ENCODE measurements at places on chromosomes 1 and 21. TPM values are rescaled to one million over a fixed set of nuclear protein-coding genes. Genes with fewer than 3 reads are reported as not detected.

DNA sequence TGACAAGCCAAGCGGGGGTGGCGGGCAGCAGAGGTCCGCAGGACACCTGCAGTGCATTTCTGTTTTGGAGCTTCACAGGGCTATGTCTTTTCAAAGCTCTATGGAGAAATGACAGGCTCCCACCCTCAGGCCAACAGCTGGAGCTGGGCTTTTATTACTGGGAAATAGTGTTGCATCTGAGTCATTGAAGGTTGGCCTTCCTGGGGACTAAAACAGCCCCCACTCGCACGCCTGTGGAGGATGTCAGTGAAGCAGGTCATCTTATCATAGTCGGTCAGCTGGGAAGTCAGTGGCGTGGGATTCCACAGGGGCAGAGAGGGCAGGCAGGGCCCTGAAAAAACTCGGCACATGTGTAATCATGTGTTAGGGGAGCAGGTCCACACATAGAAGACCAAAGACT, 55.3 kb downstream of the NTPCR start:
- no peaks in the 10 kb centered on the region for H3K36me3 ChIP-seq
- H3K4me3 ChIP-seq, result no peak overlapping the region
- H3K27me3 ChIP-seq, result no peaks in the 10 kb centered on the region
- no peaks in the 10 kb centered on the region for H3K4me1 ChIP-seq
- DNase-seq, result no peak

- H3K27me3 ChIP-seq, result no peaks in the 10 kb centered on the region
- no peak overlapping the region for H3K4me3 ChIP-seq
- H3K27ac ChIP-seq, result peak overlapping the region; percentile 19
- H3K4me1 ChIP-seq, result peaks cover 54% of the 10 kb centered on the region
These were observed 64.6 kb upstream of the WDR26 start for GRCh38 chr1:224499204-224499603.

DNA sequence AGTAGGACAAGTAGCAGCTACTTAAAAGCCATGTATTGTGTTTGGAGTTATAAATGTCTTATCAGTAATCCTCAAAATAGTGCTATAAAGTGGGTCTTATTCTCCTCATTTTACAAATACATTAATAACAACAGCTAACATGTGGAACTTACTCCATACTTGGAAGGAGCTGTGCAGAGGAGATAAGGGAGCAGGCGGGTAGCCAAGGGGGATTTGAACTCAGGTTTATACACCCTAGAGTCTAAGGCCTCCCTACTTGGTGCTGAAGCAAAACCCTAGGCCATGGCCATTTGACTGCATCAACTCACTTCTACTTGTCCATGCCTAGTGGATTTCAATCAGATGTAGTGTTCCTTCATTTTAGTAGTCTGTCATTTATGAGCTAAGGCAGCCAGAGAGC, 72.1 kb downstream of the LMO4 start:
- H3K36me3 ChIP-seq, result no peaks in the 10 kb centered on the region
- H3K27ac ChIP-seq, result no peak overlapping the region
- DNase-seq, result no peak

Gene LEFTY1
- total RNA-seq, result not detected

Gene ASCL5
- not detected for total RNA-seq

Gene TMEM52
- 5.9 TPM for total RNA-seq

Gene LCE3D
- total RNA-seq, result 57.5 TPM

Gene KRTAP12-2
- total RNA-seq, result not detected

- no peak overlapping the region for H3K27ac ChIP-seq
- H3K4me3 ChIP-seq, result no peak overlapping the region
- DNase-seq, result no peak
These were observed 16.4 kb upstream of the KCNK1 start for GRCh38 chr1:233597489-233597901.

DNA sequence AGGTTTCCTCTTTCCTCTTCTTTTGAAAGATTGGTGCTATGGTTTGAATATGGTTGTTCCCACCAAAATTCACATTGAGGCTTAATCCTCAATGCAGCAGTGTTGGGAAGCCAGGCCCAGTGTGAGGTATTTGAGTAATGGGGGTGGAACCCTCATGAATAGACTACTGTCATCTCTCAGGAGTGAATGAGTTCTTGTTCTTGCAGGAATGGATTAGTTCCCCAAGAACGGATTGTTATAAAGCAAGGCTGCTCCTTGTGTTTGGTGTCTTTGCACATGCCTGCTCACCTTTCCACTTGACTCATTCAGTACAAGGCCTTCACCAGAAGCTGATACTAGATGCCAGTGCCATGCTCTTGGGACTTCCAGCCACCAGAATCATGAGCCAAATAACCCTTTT, 223.2 kb downstream of the BACH1 start:
- no peaks in the 10 kb centered on the region for H3K27me3 ChIP-seq
- no peak overlapping the region for H3K4me3 ChIP-seq
- peaks cover 19% of the 10 kb centered on the region for H3K4me1 ChIP-seq
- no peak overlapping the region for H3K27ac ChIP-seq
- DNase-seq, result no peak

DNA sequence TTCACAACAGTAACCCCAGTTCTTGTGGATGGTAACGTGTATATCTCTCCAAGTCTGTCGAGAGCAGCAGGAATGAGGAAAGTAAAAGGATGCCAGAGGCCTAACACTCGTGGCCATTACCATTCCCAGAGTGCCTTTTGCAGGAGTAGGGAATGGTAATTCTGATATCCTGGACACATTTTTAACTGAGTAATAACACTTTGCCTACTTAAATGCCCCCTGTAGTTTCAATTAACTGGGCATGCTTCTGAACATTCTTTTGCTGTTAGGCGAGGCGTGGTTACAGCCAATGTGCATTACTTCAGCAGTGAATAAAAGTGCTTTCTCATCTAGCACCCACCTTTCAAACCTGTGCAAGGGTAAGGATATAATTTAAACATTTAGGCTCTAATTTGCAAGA, 258.5 kb upstream of the ADGRL2 start:
- DNase-seq, result no peak
- no peaks in the 10 kb centered on the region for H3K4me1 ChIP-seq
- no peaks in the 10 kb centered on the region for H3K27me3 ChIP-seq
- no peak overlapping the region for H3K4me3 ChIP-seq
- no peak overlapping the region for H3K27ac ChIP-seq

- no peaks in the 10 kb centered on the region for H3K36me3 ChIP-seq
- H3K27ac ChIP-seq, result no peak overlapping the region
- no peaks in the 10 kb centered on the region for H3K27me3 ChIP-seq
These were observed 653.9 kb upstream of the USP24 start for GRCh38 chr1:55869065-55869464.

DNA sequence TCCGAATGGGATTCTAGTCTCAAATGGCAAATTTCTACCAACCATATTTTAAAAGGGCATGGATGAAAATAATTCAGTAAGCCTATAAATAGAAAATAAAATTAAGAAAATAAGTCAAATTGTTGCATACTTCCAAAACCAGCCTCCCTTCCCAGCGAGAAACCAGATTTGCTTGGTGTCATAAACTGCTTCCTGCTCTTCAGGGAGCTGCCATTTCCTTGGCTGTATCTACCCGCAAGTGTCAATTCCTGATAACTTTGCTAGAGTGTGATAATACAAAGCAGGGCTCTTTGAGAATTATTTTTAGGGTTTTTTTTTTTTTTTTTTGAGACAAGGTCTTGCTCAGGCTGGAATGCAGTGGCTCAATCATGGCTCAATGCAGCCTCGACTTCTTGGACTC, 62.3 kb downstream of the S1PR1 start:
- no peaks in the 10 kb centered on the region for H3K36me3 ChIP-seq
- DNase-seq, result no peak
- no peak overlapping the region for H3K27ac ChIP-seq
- H3K27me3 ChIP-seq, result no peaks in the 10 kb centered on the region

DNA sequence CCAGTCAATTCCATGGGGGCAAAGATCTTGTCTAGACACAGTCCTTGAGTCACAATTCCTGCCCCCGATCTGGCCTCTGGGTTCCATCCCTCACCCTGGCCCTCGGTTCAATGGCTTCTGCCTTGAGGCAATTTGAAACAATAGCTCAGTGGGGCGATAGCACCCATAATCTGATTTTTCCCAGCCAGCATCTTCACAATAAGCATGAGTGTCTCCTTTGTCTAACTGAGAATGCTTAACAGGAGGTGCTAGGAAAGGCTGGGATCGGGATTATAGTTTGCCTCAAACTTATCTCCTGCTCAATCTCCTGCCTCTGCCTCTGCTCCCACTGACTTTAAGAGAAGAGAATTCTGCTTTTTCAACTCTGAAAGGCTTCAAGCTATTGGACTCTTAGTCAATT, 293.9 kb upstream of the PROX1 start:
- no peak overlapping the region for H3K27ac ChIP-seq
- no peaks in the 10 kb centered on the region for H3K27me3 ChIP-seq
- no peaks in the 10 kb centered on the region for H3K36me3 ChIP-seq
- DNase-seq, result no peak
- H3K4me3 ChIP-seq, result no peak overlapping the region

DNA sequence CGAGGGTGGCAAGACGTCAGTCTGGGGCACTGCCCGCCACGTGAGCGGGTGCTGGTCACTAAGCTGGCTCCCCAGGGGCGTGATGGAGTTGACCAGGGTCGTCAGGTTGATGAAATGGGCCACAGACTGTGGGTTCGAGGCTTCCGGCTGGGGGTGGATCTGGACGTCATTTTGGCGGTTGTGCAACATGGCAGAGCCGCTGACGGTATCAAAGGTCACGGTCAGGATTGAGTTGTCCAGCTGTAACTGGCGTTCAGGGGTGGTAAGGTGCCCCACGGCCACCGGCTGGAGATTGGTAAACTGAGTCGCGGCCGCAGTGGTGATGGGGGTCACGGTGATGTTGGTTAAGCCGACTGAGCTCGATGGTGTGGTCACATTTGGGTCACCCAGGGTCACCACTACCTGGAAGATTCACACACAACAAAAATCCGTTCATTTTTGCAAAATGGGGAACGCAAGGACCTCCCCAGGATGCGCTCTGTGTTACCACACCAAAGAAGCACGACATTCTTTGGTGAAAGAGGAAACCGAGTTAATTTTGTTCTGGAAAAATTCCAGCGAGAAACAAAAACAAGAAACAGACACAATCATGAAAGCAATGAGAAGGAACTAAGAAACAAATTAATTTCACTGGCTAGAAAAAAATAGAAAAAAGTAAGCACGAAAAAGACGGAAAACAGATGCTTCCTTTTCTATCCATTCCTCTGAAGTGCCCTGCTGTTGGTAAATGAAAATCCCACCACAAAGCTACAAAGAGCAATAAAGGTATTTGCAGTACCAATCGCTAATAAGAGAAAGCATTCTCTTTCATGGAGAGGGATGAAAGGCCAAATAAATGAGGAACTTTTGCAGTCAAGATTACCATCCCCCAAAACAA, 34.7 kb upstream of the RIPK4 start:
- H3K4me1 ChIP-seq, result no peaks in the 10 kb centered on the region
- H3K4me3 ChIP-seq, result no peak overlapping the region
- no peak overlapping the region for H3K27ac ChIP-seq
- H3K27me3 ChIP-seq, result no peaks in the 10 kb centered on the region
- DNase-seq, result no peak

Gene ELK4
- total RNA-seq, result 24.1 TPM

Gene IRF6
- 83.5 TPM for total RNA-seq

Gene BARHL2
- total RNA-seq, result not detected

- no peaks in the 10 kb centered on the region for H3K27me3 ChIP-seq
- peaks cover 6% of the 10 kb centered on the region for H3K4me1 ChIP-seq
- H3K4me3 ChIP-seq, result no peak overlapping the region
- no peak overlapping the region for H3K27ac ChIP-seq
These were observed 54.4 kb upstream of the JAK1 start for GRCh38 chr1:65020774-65021173.

DNA sequence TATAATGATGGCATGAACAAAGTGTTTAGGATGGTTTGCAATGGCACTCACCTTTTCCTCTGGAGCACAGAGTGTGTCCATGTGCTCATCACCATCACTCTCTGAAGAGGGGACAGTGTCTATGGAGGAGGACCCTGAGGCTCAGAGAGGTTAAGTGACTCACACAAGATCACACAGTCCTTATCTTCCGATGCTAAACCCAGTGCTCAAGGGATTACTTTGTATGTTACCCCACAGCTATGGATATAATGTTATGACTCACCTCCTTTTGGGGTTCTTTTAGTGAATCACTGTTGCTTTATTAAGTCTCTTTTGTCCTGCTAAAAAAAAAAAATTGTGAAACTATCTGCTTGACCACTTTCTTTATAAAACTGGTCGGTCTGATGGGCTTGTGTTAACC, 67.6 kb downstream of the TENT5C start:
- H3K4me1 ChIP-seq, result peaks cover 13% of the 10 kb centered on the region
- no peak for DNase-seq
- no peaks in the 10 kb centered on the region for H3K36me3 ChIP-seq
- no peaks in the 10 kb centered on the region for H3K27me3 ChIP-seq
- H3K27ac ChIP-seq, result no peak overlapping the region
- H3K4me3 ChIP-seq, result no peak overlapping the region

DNA sequence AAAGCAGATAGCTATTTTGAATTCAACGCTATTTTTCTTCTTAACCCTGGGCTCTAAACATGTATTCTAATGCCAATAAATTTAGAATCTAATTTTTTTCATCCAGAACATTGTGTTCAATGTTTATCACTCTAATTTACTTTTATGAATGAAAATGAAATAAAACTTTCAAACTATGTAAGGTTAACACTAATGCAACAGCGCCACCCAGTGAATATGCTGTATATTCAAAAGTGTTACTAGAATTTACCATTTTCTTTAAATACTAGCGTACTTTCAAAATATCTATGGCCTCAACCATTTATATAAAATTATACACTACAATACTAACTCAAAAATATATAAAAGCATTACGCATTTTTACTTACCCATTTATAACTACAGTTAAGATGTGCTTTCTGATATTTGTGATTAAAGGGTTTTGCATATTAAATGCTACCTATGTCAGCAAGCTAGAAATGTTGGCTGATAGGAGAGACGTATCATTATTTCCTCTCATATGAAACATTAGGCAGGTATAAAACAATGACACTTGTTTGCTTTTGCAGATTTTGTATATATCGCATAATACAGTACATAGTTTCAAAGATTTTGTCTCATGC, 5.9 kb upstream of the NUF2 start:
- H3K4me3 ChIP-seq, result no peak overlapping the region
- peaks cover 15% of the 10 kb centered on the region for H3K36me3 ChIP-seq
- no peak overlapping the region for H3K27ac ChIP-seq
- peaks cover 4% of the 10 kb centered on the region for H3K4me1 ChIP-seq
- no peak for DNase-seq

DNA sequence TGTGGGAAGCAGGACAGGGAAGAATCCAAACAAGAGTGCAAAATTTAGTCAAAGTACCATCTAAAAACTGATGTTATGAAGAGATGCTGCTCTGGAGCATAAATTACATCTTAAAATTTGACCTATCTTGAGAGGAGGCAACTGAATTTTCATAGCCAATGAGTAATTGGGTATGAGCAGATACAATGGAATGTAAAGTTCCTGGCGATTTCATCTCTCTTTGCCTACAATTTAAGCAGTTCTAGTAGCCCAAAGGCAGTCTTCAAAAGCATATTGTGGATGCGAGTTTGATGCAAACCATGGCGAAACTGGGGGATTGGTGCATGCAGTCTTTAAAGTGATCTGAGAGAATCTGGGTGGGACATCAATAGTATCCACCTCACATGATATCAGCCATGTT, 1265.9 kb downstream of the BRINP3 start:
- no peaks in the 10 kb centered on the region for H3K36me3 ChIP-seq
- no peak overlapping the region for H3K27ac ChIP-seq
- H3K27me3 ChIP-seq, result no peaks in the 10 kb centered on the region
- no peak overlapping the region for H3K4me3 ChIP-seq
- H3K4me1 ChIP-seq, result no peaks in the 10 kb centered on the region

Gene HENMT1
- total RNA-seq, result 0.98 TPM

Data from vagina (tissue), 2 donors.